ENCODE measurements at places on chromosomes 1 and 21. TPM values are rescaled to one million over a fixed set of nuclear protein-coding genes. Genes with fewer than 3 reads are reported as not detected.
A peak's percentile ranks its signal among the peaks of the same experiment; 100 is the strongest.

DNA sequence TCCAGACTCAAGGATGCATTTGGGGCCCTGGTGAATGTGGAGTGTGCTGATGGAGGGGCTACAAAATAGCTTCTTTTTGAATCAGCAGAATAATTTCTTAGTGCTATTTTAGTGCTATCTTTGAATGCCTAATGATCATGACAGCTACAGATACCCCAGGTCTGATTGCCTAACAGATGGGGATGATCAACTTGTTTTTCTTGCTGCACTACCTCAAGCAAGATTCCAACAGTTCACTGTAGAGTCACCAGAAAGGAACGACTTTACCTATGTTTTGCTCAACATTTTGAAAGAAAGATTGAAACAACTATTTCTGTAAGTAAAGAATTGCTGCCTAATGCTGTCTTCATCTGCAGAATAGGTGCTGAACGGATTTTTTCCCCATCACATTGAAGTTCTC lies 42.6 kb upstream of the VAV3 start:
- no peak overlapping the region for H3K27ac ChIP-seq
- H3K4me3 ChIP-seq: no peak overlapping the region
- no peaks in the 10 kb centered on the region for H3K27me3 ChIP-seq
- H3K4me1 ChIP-seq: no peaks in the 10 kb centered on the region
- no peaks in the 10 kb centered on the region for H3K36me3 ChIP-seq

GRCh38 chr1:25820247-25821111 lies 725 bp downstream of the MTFR1L start:
- H3K4me1 ChIP-seq: peaks cover 37% of the 10 kb centered on the region
- H3K4me3 ChIP-seq: peak overlapping the region; percentile 91
- peak overlapping the region; percentile 89 for H3K27ac ChIP-seq
- H3K27me3 ChIP-seq: no peaks in the 10 kb centered on the region

DNA sequence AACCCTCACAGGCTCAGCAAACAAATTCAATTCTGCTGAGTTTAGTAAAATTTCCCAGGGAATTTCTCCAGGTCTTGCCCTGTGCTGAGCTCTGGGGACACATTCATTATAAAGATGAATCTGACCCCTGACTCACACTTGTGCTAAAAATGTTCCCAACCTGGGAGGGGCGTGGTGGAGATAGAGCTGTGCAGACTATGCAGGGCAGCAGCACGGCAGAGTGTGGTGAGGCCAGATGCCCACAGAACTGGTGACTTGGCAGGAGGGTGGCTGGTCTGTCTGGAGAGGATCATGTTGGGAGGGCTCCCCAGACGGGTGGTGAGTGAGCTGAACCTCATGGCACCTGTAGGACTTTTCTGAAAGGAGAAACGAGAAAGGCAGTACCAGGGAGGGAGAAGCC lies 31.6 kb downstream of the FAAH start:
- H3K27ac ChIP-seq: no peak overlapping the region
- no peak overlapping the region for H3K4me3 ChIP-seq
- no peaks in the 10 kb centered on the region for H3K36me3 ChIP-seq
- H3K4me1 ChIP-seq: no peaks in the 10 kb centered on the region
- H3K27me3 ChIP-seq: peaks cover 55% of the 10 kb centered on the region
- no peak for DNase-seq

DNA sequence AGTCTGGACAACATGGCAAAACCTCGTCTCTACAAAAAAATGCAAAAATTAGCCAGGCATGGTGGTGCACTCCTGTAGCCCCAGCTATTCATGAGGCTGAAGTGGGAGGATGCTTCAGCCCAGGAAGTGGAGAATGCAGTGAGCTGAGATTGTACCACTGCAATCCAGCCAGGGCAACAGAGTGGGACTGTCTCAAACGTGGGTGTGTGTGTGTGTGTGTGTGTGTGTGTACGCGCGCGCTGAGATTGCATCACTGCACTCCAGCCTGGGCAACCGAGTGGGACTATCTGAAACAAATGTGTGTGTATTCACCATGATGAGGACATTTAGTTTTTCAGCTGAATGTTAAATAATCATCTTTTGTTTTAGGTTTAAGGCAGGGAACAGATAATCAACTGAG lies 21.1 kb downstream of the USP1 start:
- H3K4me3 ChIP-seq: no peak overlapping the region
- H3K36me3 ChIP-seq: peaks cover 60% of the 10 kb centered on the region
- H3K4me1 ChIP-seq: no peaks in the 10 kb centered on the region
- no peak for DNase-seq
- no peaks in the 10 kb centered on the region for H3K27me3 ChIP-seq

- H3K36me3 ChIP-seq: no peaks in the 10 kb centered on the region
- no peak for DNase-seq
- H3K27ac ChIP-seq: no peak overlapping the region
- no peaks in the 10 kb centered on the region for H3K4me1 ChIP-seq
- H3K27me3 ChIP-seq: no peaks in the 10 kb centered on the region
These were observed 42.5 kb downstream of the PRDM16 start for GRCh38 chr1:3111348-3112021.

GRCh38 chr1:207672522-207673130 lies 27.7 kb downstream of the CR1L start:
- H3K27me3 ChIP-seq: peaks cover 14% of the 10 kb centered on the region
- peaks cover 10% of the 10 kb centered on the region for H3K4me1 ChIP-seq
- no peak overlapping the region for H3K27ac ChIP-seq

DNA sequence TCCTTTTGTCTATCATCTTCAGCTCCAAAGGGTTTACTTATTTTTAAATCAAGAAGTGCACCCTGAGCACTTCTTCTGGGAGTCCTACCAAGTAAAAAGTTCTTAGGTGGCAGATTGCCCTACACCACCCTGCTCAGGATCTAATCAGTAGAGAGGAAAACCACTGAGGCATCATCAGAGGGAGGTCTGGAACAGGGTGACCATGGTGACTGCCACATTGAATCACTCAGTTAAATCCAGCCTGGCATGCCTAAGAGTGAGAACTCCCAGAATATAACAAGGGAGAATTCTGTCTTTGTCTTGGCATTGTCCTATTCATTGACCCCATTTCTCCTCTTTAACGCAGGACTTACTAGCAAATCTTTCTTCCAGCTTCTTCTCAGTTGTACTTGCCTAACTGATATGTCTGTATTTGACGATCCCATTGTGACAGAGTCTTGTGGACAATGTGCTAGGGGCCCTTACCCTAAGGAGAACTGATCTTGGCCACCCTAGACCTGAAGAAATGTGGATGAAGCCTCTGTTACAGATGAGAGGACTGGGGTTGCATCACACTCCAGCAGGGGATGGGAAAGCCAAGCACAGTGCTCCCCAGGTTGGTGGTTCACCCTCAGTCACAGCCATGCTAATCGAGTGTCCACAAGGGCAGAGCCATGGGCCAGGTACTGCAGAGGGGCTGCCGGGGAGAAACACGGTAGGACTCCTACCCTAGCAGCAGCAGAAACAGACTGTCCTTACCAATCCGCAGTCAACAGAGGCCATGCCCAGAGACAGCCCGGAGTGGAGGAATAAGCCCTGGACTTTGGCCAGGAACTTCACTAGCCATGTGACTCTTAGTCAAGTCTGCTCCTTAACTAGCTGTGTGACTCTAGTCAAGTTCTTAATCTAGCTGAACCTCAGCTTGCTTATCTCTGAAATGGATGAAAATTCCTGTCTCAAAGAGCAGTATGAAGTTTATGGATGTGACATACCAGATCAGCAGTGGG lies 15.4 kb downstream of the PKP1 start:
- H3K27me3 ChIP-seq: peaks cover 15% of the 10 kb centered on the region
- DNase-seq: no peak
- no peak overlapping the region for H3K27ac ChIP-seq
- H3K4me3 ChIP-seq: no peak overlapping the region
- H3K4me1 ChIP-seq: no peaks in the 10 kb centered on the region

DNA sequence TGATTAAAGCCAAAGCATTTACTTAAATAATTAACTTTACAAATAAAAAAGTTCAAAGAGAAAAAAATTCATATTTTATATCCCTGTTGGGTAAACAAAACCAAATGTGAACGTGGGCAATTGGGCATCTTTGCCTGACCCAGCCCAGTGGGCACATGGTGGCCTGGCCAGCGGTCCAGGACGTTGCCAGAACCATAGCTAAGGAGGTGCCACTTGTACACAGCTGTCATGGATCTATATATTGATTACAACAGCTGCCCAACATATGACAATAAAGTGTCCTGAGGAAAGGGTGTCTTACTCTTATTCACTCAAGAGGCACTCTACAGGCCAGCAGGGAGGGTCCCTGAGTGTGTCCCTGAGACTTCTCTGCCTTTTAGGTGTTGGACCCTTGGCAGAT lies 78.5 kb downstream of the BCAR3 start:
- no peak overlapping the region for H3K4me3 ChIP-seq
- no peaks in the 10 kb centered on the region for H3K36me3 ChIP-seq
- peaks cover 49% of the 10 kb centered on the region for H3K4me1 ChIP-seq
- no peak overlapping the region for H3K27ac ChIP-seq
- H3K27me3 ChIP-seq: no peaks in the 10 kb centered on the region
- DNase-seq: no peak

DNA sequence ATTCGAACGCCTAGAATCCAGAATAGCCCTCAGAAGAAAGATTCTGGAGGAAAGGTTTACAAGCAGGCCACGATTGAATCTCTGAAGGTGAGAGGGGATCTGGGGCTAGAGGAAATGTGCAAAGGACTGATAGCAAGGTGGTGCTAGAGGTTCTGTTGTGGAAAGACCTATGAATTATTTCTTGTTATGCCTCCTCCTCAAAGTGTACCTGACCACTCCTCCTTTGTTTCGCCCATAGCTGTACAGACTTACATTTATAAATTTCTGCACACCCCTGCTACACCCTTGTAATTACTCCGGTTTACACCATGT lies 986 bp downstream of the TCEANC2 start:
- H3K4me3 ChIP-seq: peak overlapping the region; percentile 73
- H3K27ac ChIP-seq: no peak overlapping the region
- no peaks in the 10 kb centered on the region for H3K36me3 ChIP-seq
- H3K27me3 ChIP-seq: no peaks in the 10 kb centered on the region
- no peak for DNase-seq

GRCh38 chr1:172352435-172352834 lies 68.0 kb upstream of the C1orf105 start:
- no peak overlapping the region for H3K27ac ChIP-seq
- no peaks in the 10 kb centered on the region for H3K36me3 ChIP-seq
- no peak overlapping the region for H3K4me3 ChIP-seq
- peaks cover 30% of the 10 kb centered on the region for H3K4me1 ChIP-seq
- H3K27me3 ChIP-seq: no peaks in the 10 kb centered on the region

DNA sequence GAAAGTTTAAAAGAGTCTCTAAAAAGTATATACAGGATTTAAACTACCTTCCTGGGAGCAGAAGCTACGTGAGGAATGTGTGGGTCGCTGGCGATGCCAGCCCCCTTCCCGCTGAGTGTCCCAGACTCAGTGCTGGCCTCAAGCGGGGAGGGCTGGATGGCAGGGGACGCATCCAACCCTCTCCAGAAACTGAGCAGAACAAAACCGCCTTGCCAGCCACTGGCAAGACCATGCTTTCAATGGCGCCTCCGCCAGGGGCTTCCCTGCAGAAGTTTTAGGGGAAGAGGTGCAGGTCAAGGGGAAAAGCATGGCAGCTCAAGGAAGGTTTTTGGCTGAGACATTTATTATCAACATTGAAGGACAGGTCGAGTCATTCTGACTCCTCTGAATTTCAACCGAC lies 26.1 kb downstream of the NADK start:
- H3K27ac ChIP-seq: no peak overlapping the region
- DNase-seq: no peak
- no peak overlapping the region for H3K4me3 ChIP-seq
- peaks cover 53% of the 10 kb centered on the region for H3K36me3 ChIP-seq

DNA sequence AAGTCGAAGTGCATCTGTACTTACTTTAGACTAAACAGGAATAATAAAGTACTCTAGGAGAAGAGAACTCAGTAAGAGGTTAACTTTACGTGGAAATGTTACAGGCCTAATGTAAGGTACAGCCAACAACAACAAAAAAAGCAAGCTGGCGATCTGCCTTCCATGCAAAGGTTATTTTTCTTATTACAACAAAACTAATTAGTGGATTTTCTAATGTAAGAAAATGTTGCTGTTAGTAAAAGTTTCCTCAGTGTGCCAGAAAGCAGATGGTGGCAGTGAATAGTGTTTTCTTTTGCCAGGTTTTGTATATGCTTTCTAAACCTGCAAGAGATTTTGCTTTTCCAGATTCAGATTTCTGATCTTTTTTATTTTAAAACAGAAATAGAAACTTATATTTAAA lies 179.2 kb downstream of the NFIA start:
- no peak for DNase-seq
- H3K36me3 ChIP-seq: no peaks in the 10 kb centered on the region
- H3K27ac ChIP-seq: no peak overlapping the region
- no peak overlapping the region for H3K4me3 ChIP-seq
- H3K27me3 ChIP-seq: no peaks in the 10 kb centered on the region

- H3K4me3 ChIP-seq: peak within 1 kb of the TSS; percentile 92
- H3K27ac ChIP-seq: peak within 1 kb of the TSS; percentile 92
- no peaks in the 10 kb centered on the region for H3K27me3 ChIP-seq
These were observed at the start of gene BCAR3 for GRCh38 chr1:93681101-93681988. Gene BCAR3 (minus strand): TSS chr1:93681837. CDS start chr1:93674930, 6,907 bp downstream.

GRCh38 chr1:185439727-185440415 lies 122.8 kb upstream of the IVNS1ABP start:
- no peak for DNase-seq
- no peaks in the 10 kb centered on the region for H3K27me3 ChIP-seq
- peaks cover 5% of the 10 kb centered on the region for H3K4me1 ChIP-seq
- no peak overlapping the region for H3K27ac ChIP-seq
- no peaks in the 10 kb centered on the region for H3K36me3 ChIP-seq
- H3K4me3 ChIP-seq: no peak overlapping the region

DNA sequence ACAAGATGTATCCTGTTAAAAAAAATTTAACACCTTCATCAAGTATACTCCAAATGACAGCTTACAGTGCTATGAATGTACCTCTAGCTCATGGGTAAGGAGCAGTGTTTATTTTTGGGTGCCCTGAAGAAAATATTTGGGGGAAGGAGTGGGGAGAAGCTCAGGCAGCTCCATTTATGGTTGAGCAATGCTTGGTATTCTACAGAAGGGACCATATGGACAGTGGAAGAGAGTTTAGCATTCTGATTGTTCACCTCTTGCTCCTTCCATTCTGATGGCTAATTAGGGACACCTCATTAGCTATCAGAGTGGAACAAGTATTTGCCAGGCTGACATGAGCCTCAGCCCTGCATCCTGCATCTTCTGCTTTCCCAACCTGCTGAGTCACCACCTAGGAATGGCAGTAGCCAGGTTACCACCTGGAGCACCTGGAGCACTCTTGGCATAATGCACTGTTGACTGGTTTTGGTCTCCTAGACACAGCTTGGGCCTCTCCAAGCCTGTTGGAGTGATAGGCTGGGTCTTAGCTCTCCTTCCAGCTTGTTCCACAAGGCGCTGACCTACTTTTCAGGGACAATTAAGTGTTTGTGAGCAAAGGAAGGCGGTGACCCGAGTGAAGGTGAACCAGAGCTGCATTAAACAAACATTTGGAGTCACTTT lies 62.0 kb upstream of the MACF1 start:
- H3K36me3 ChIP-seq: no peaks in the 10 kb centered on the region
- no peaks in the 10 kb centered on the region for H3K27me3 ChIP-seq
- H3K4me3 ChIP-seq: no peak overlapping the region
- DNase-seq: no peak
- H3K27ac ChIP-seq: peak overlapping the region; percentile 65

Gene FCER1G
- total RNA-seq: 50.2 TPM

Gene CCDC27
- total RNA-seq: not detected

Gene OR2M7
- not detected for total RNA-seq

Gene SPRR2F
- not detected for total RNA-seq

Gene OR6K3
- not detected for total RNA-seq

Gene CFAP74
- not detected for total RNA-seq

Gene PTGFR
- 3.8 TPM for total RNA-seq

Gene HSD3B2
- total RNA-seq: not detected

Gene PDZK1
- 0.75 TPM for total RNA-seq

Gene DLGAP3
- 0.33 TPM for total RNA-seq

Gene NTMT2
- total RNA-seq: not detected

All from esophagus muscularis mucosa (tissue), 4 donors.